Hematopoietic multipotent progenitor cell treated with erythropoietin and hydrocortisone succinate and interleukin-3 and kit ligand, for 4 days (in vitro differentiated cells): ENCODE measurements at places on chromosomes 11 and 22.

GRCh38 chr11:81278991-81279390 lies 1454.7 kb downstream of the FAM181B start:
- no peak for DNase-seq

GRCh38 chr22:23524226-23524625 lies 55.9 kb downstream of the IGLL1 start:
- no peak for DNase-seq

- DNase-seq, result peak; percentile 36
Measured at GRCh38 chr11:45267052-45267451, 19.1 kb downstream of the SYT13 start.

- no peak for DNase-seq
Measured at GRCh38 chr11:123325533-123325932, 104.5 kb upstream of the GRAMD1B start.

GRCh38 chr11:69107413-69107812 lies 48.3 kb upstream of the SMIM38 start:
- no peak for DNase-seq

- DNase-seq, result no peak
Measured at GRCh38 chr11:95556342-95557163, 233.0 kb downstream of the FAM76B start.

GRCh38 chr11:91078221-91078620 lies 855.4 kb upstream of the CHORDC1 start:
- DNase-seq, result no peak

DNA sequence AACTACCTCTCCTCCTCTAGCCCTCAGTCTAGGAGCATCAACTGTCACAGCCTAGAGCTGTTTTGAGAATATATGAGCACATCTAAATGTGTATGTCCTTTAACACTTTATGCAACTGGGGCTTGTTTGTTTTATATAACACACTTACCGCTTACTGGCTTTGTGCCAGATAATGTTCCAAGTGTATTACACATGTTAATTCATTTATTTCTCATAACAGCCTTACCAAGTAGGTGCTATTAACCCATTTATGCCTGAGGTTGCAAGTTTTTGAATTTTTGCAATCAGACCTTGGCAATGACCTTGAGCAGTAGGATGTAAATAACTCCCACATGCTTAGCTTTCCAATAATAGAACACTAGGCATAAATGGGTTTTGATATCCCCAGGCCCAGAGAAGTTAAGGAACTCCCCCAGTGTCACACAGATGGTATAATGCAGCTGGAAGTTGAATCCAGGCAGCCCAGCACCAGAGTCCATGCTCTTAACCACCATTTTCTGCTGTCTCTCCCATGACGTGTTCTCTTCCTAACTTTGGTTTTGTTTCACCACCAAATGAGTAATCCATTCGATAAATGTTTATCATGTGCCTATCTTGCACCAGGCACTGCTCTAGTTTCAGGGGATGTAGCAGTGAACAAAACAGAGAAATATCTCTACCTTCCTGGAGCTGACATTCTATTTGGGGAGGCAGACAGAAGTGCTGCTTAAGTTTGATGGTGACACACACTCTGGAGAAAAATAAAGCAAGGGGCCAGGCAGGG lies 23.1 kb downstream of the PRDM11 start:
- DNase-seq, result peak; percentile 25

DNA sequence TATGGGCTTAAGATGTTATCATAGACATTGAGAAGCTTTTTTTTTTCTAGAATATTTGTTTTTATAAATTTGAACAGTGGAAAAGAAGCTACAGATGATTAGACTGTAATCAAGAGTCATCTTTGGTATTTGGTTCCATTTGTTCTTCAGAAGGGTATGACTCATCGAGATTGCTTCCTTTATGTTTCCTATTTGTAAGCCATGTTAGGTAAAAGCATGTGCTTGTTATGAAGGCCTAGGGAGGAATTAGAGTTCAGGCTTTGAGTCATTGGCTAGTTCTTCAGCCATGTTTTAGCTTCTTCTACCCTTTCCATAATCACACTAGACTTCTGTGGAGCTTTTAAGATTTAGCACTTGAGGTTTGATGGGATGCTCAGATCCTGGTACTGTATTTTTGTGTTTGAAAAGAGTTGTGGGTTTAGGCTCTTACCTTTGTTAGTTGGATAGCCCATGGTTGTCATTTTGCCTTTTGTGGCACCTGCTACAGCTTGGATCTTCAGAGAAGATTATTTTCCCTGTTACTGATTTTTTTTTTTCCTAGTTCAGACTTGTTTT lies 44.3 kb downstream of the POLD3 start:
- peak; percentile 27 for DNase-seq

DNA sequence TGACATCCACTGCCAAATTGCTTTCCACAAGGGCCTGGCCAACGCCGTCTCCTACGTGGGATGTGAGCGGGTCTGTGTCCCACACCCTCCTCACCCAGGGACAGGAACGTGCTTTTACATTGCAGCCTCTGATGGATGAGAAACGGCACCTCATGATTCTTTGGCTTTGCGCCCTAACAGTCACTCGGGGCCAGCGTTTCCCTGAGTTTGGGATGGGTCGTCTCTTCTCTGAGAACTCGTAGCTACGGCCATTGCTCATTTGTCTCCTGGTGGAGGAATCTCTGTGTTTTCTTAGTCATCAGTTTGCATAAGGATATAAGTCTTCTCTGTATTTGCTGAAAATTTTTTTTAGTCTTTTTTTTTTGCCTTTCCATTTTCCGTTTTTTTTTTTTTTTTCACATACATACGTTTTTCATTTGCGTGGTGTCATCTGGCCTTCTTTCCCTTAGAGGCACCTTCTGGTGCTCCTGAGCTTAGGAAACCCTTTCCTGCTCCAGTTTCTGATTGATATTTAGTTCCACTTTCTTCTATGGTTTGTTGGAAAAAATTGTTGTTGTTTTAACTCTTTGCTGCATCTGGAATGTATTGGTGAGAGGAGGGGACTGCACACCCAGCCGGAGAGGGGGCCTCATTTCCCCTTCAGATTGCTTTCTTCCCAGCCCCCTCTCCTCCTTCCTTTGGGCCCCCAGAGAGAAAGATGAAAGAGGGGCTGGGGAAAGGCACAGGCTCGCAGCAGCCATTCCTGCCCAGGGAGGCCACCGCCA lies 12.0 kb downstream of the TNNT3 start:
- DNase-seq, result peak; percentile 50

GRCh38 chr11:26860895-26861294 lies 133.0 kb upstream of the FIBIN start:
- DNase-seq, result no peak

DNA sequence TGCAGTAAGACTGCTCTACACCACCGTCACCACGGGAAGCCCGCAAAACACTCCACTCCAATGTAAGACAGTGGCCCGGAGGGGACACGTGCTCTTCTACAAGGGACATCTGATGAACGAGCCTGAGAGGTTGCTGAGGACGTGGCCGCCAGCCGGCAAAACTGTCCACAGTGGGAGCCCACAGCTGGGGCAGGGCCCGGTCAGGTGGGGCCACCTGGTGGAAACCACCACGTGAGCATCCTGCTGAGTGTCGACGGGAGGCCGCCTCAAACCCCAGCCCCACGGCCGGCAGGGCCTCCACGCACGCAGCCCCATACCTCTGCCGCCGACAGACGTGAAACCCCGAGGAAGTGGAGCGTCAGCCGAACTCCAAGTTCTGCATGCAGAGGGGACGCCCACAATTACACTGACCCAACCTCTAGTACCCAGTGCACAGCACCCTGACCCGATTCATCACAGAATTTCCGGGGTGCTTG lies 42.6 kb downstream of the BRD1 start:
- DNase-seq, result no peak
